ENCODE measurements at places on chromosomes 7 and 10. TPM values are rescaled to one million over a fixed set of nuclear protein-coding genes. Genes with fewer than 3 reads are reported as not detected.

DNA sequence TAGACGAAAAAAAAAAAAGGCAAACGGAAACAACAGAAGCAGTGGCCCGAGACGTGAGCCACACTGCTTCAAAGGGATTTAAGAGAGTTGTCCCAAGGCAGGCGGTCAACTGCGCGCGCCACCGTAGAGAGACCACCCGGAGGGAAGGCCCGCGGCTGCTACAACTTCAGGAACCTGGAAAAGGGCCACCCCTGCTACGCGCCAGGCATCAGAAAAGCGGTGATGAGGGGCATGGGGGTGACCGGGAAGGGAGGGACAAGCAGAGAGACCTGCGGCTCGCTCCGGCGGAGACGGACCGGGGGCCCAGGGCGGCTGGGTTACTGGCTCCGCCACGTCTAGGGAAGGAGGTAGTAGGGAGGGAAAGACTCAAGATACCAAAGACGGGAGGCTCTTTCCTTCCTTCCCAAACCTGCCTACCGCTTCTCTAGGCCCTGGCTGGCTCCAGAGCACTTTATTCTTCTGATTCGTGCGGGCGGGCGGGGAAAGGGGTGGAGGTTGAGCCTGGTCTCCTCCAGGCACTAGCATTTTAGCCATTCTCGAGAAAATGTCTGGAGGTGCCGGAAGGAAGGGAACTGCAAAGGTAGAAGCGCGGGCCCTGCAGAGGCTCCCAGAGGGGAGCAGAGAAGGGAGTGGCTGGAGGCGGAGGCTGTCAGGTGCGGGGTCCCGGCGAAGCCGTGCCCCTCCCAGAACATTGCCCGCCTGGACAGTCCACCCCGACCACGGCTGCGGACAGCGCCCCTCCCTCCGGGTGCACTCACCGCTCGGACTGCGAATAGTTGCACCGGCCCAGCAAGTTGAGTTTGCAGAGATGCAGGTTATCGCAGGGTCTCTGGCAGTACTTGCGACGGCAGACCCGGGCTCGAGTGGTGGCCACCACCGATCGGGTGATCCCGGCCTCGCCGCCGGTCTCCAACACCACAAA is 993 bp downstream of the ZC3HAV1 start:
- peak overlapping the region; percentile 96 for H3K27ac ChIP-seq
- peak overlapping the region; percentile 96 for H3K4me3 ChIP-seq
- peaks cover 32% of the 10 kb centered on the region for H3K4me1 ChIP-seq
- DNase-seq = no peak

GRCh38 chr10:32161586-32161985 is 105.4 kb upstream of the KIF5B start:
- DNase-seq = no peak
- H3K4me3 ChIP-seq = no peak overlapping the region
- no peaks in the 10 kb centered on the region for H3K4me1 ChIP-seq
- H3K27me3 ChIP-seq = no peaks in the 10 kb centered on the region
- H3K36me3 ChIP-seq = no peaks in the 10 kb centered on the region

The SLK gene
- polyA plus RNA-seq = 14.3 TPM

The DDX21 gene
- polyA plus RNA-seq = 20.3 TPM
